ENCODE measurements at places on chromosomes 4 and X.

GRCh38 chr4:48027653-48028052 is 11.1 kb downstream of the NIPAL1 start:
- DNase-seq = no peak

DNA sequence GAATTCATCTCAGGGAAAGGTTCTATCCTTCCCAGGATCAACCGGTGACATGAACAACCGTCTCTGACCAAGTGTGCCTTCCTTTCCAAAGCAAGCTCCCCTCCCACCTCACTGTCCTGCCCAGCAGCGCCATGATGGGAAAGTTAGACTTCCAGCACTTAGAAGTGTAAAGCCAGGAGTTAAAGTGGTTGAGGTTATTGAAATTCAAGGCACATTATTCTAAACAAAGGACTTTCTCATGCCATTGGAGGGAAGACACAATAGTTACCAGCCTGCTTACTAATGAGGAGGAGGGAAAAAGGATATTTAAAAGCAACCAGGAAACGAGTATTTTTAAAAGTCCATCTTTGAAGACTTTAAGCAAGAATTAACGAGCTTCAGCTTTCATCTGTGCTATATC is 96.8 kb downstream of the NSUN7 start:
- DNase-seq = no peak

DNA sequence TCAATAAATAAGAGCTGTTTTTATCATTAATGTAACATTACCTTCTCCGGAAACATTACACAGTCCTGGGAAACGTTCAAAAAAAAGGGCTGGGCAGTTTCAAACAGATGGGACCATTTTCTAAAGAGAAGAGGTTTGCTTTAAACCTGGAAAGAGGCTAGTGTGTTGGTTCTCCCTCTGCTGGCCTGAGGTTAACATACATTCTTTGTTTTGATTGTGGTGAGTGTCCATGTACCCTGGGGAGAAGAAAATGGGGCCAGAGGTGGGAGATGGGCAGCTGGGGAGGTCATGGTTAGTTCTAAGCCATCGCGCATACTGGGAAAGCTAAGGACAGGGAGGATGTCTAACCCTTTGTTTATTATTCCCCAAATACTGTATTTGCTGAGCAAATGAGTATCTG is 194.7 kb downstream of the CPEB2 start:
- DNase-seq = no peak

- DNase-seq = no peak
These were observed 49.7 kb downstream of the ATP8A1 start for GRCh38 chr4:42607011-42607726.

DNA sequence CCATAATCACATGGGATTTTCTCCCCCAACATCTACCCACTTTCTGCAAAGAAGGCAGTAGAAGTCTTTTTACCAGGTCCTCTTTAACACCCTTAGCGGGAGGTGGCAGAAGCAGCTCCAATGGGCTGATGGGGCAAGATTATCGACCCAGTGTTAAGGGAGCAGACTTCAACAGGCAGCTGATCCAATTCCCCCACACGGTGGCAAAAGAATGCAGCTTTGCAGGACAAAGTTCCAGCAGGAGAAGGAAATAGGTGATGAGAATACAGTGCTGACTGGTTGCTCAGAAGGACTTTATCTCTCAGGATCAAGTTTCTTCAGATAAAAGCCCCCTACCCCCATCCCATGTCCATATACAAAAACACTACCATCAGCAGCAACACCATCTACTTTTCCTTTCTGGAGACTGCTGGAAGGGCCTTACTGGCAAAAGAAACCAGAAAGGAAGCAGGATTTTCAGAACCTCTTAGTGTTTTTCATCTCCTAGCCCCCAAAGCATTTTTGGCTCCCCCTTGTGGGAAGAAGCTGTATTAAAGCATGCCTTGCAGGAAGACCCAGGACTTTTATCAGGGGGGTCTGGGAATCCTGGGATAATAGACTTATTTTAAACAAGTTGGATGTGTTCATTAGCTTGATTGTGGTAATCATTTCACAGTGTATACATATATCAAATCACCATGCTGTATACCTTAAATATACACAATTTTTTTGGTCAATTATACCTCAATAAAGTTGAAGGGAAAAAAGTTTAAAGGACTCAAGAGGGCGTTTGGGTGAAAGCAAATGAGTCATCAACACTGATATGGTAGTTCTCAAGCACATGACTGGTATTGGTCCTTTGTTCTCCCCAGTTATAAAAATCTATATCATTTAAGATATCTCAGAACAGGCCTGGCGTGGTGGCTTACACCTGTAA is 146.4 kb downstream of the GPC3 start:
- DNase-seq = no peak

DNA sequence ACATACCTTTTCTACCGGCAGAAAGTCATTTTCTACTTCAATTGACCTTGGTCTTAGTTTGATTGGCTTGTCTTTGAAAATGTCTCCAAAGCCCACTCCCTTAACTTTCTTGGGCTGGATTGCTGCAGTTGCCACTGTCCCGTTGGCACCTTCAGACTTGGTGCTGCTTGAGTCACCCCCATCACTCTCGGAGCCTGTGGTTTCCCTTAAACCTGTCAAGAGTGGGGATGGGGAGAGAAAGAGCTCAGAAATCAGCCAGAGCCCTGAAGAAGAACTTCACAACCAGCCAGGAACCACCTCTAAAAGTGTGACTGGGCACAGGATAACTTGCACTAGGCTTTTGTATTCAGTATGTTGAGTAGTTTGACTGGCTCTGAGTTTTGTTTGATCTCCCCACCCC is 168.5 kb upstream of the MAP3K15 start:
- no peak for DNase-seq

- DNase-seq = no peak
These were observed 26.9 kb downstream of the NIPAL1 start for GRCh38 chr4:48043504-48043903.

GRCh38 chr4:73257651-73258435 is 755 bp downstream of the ANKRD17 start:
- DNase-seq = no peak

DNA sequence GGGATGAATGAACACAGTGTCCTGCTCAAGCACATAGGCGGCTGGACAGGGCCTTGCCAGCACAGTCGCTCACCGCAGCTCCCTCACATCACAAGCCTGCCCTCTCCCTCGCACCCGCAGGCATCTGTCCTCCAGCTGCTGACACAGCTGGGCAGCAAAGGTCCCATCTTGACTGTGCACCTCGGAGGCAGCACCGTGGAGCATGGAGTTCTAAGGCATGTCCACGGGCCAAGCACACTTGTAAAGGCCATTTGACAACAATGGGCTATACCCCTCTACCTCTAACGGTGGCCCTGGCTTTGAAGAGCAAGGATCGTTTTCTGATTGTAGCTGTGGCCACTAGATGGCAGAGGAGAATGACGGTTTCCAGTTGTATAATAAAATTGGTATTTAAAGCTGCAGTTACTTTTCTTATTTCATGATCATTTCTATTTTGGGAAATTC is 53.8 kb downstream of the APLN start:
- no peak for DNase-seq

DNA sequence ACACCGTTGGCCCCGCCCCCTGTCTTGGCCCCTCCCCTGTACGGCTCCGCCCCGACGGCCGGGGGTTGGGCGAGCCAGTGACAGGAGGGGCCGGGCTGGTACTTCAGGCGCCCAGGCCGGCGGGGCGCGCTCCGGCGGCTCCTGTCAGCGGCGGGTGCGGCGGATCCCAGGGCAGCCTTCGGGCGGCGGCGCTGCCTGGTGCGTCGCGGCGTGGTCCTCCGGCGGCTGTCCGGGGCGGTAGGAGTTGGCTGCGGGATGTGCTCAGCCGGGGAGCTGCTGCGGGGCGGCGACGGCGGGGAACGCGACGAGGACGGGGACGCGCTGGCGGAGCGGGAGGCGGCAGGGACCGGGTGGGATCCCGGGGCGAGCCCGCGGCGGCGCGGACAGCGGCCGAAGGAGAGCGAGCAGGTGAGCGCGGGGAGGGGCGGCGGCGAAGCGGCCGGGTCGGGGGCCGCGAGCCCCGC is at the start of gene FAM241A:
Gene FAM241A, plus strand, starts transcription at position 129 of the 464 bp plus-strand sequence. Its CDS starts 127 bp downstream, at position 256.
- DNase-seq = peak; percentile 83

GRCh38 chr4:77629885-77630284 is 24.3 kb downstream of the CXCL13 start:
- no peak for DNase-seq

GRCh38 chr4:15563871-15564270 is 91.3 kb downstream of the FBXL5 start:
- DNase-seq = no peak

DNA sequence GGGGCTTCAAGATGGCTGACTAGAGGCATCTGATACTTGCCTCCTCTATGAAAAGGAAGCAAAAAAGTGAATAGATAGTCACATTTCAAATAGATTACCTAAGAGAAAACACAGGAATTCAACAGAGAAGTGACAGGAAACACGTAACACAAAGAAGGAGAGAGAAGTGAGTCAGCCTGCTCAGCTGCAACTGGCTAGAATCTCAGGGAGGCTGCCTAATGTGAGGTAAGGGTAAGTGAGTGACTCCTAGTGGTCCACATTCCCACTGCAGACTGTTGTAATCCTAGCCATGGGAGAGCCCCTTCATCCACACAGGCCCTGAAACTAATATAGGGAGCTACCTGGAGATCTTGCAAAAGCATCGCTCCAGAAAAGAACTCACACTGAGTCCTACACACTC is 179.2 kb downstream of the SLC7A11 start:
- no peak for DNase-seq
